ENCODE measurements at places on chromosomes 1 and 21. TPM values are rescaled to one million over a fixed set of nuclear protein-coding genes. Genes with fewer than 3 reads are reported as not detected.

- no peak overlapping the region for H3K4me3 ChIP-seq
- no peaks in the 10 kb centered on the region for H3K36me3 ChIP-seq
- no peaks in the 10 kb centered on the region for H3K27me3 ChIP-seq
- H3K4me1 ChIP-seq = peaks cover 16% of the 10 kb centered on the region
- no peak for DNase-seq
These were observed 142.3 kb upstream of the EDN2 start for GRCh38 chr1:41626616-41627375.

GRCh38 chr1:105485207-105485606 is 1571.3 kb upstream of the PRMT6 start:
- no peaks in the 10 kb centered on the region for H3K36me3 ChIP-seq
- no peaks in the 10 kb centered on the region for H3K27me3 ChIP-seq
- no peaks in the 10 kb centered on the region for H3K4me1 ChIP-seq
- no peak for DNase-seq
- H3K27ac ChIP-seq = no peak overlapping the region

Gene SLAMF9
- not detected for total RNA-seq

Gene ANGPTL1
- 51.0 TPM for total RNA-seq

DNA sequence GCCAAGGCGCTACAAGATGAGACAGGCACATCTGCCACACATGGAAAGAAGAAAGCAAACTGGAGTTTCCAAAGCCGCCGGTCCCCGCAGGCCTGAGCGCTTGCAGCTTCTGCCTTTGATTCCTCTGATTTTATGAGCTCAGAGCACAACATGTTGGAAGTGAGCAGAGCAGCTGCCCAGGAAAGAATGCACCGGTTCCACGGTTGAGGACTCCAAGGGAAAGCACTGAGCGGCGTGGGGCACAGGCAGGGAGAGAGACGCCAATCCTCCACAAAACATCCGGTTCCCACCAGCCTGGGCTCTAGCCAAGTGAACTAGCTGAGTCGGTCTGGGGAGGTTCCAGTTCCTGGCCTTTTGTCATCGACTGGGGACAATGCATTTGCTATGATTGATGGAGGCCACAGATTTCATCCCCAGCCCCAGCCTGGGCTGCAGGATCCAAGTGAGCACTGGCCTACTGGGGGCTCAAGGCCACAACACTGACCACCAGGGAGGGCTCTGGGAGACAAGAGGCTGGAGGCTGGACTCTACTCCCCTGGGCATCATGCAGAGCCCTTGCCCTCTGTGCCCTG is 253.1 kb upstream of the IRF2BP2 start:
- peak overlapping the region; percentile 22 for H3K4me3 ChIP-seq
- peak; percentile 56 for DNase-seq
- peaks cover 46% of the 10 kb centered on the region for H3K4me1 ChIP-seq
- no peaks in the 10 kb centered on the region for H3K36me3 ChIP-seq
- no peaks in the 10 kb centered on the region for H3K27me3 ChIP-seq

GRCh38 chr1:233909195-233909594 is 4.7 kb downstream of the SLC35F3 start:
- no peaks in the 10 kb centered on the region for H3K4me1 ChIP-seq
- no peaks in the 10 kb centered on the region for H3K36me3 ChIP-seq

All from thoracic aorta (tissue), 2 donors.